ENCODE measurements at places on chromosomes 5 and 9.

DNA sequence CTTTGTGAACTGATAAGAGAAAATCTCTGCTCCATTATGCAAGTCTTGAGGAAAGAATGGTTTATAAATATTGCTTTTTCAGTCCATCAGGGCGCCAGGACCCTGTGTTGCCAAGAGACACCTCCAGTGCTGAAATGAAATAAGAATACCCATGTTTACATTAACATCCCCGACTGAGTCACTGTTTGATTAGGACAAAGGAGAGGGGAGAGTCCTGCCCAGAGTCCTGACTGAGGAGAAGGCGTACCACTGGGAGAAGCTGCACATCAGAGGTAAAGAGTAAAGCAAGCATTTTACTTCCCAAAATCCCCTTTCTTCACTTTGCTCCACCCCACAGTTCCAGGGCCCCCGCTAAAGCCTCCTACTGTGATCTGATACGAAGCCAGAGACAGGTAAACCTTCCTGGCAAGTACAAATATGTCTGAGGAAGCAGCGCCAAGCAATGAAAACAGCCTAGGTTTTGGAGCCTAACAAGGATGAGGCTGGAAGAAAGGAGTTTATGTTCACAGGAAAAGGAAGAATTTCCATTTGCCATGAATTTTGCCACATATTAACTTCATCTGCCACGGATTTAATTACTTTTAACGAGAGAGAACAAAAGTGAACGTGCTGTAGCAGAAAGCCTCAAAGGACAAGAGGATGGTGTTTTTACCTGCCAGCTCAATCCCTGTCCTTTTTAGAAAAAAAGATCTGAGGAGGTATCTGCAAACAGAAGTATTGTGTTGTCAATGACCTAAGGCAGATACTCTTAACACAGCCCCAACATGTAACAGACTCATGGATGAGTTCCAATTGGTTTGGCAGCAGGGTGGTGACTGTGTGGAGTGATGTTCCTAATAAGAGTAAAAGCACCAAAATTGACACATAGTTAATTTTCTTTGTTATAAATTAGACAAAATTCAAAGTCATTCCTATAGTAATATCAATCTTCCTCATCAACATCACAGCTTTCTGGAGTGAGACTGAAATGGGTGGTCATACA is 209.4 kb upstream of the TLE4 start:
- DNase-seq: no peak

GRCh38 chr9:118644066-118644465 is 725.2 kb downstream of the BRINP1 start:
- DNase-seq: no peak

DNA sequence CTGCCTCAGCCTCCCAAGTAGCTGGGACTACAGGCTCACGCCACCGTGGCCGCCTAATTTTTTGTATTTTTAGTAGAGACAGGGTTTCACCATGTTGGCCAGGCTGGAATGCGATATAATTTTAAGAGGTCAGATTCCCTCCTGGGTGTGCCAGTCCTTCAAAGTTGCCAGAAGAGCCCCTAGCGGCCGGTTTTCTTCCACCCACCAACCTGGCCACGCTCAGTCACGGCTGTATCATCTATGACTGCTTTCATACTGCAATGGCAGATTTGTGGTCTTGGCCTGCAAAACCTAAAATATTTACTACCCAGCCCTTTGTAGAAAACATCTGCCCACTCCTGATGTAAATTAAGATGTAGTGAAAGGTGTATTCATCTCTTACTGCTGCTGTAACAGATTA is 117.5 kb upstream of the BASP1 start:
- DNase-seq: no peak

DNA sequence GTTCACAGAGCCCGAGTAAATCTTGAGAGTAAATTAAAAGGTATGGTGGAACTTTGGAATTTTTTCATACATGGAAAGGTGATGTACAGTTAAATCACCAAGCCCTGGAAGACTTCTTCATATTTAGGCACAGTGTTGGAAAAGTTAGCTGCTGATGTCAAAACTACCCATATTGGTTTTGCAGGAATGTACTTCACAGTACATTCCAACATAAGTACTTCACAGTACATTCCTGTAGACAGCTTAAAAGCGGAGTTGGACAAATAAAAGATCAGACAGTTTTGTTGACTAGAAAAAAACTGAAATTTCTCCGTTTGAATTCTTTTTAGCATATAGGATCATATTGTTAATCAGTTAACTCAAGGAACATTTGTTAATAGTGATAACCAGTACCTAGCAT is 1.8 kb downstream of the RANBP17 start:
- DNase-seq: no peak

- no peak for DNase-seq
Measured at GRCh38 chr9:137589441-137590122, 730 bp downstream of the ZMYND19 start.

- no peak for DNase-seq
Measured at GRCh38 chr5:110460837-110461236, 265.6 kb downstream of the TMEM232 start.

DNA sequence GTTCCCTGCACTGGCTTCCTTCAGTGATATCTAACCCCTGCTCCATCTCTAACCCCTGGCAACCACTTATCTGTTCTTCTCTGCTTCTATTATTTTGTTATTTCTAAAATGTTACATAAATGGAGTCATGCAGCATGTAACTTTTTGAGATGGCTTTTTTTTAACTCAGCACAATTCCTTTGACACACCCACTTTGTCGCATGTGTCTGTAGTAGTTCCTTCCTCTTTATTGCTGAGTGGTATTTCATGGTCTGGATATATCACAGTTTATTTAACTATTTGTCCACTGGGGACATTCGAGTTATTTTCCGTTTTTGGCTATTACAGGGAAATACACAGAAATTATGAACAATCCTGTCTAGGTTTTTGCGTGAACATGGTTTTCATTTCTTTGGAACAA is 200.2 kb downstream of the TRIO start:
- no peak for DNase-seq

DNA sequence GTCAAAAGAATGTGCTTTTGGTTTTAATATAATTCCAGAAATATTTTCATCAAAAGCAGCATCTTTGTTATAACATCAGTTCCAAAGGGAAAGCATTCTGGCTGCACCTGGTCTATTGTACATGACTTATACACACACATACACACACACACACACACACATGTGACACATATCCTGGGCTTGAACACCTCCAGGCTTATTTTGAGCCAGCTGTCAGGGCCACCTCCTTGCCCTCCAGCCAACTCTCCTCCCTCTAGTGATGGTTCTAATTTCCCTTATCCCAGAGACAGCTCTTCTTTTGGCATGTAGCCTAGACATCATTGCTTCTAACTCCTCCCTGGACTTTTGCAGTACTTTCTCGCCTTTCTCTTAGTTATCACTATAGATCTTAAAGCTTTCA is 115.0 kb downstream of the PIK3R1 start:
- no peak for DNase-seq

GRCh38 chr5:132009706-132010405 is 1.6 kb downstream of the ACSL6 start:
- DNase-seq: no peak

DNA sequence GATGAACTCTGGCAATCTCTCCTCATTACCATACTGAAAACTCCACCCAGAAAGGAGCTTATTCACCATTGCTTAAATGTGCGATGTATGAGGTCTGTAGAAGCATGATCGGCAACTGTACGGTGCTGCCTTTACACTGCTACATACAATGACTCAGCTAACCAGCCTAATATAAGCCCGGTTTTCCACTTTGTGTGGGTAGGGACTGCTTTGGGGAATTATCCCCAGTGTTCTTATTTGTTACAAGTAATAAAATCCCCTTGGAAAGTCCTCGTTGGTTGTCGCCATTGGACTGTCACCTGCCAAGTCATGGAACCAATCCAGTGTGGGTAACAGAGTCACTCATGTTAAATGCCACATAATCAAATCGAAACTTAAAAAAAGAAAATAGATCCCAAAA is 23.5 kb upstream of the TENT2 start:
- no peak for DNase-seq

DNA sequence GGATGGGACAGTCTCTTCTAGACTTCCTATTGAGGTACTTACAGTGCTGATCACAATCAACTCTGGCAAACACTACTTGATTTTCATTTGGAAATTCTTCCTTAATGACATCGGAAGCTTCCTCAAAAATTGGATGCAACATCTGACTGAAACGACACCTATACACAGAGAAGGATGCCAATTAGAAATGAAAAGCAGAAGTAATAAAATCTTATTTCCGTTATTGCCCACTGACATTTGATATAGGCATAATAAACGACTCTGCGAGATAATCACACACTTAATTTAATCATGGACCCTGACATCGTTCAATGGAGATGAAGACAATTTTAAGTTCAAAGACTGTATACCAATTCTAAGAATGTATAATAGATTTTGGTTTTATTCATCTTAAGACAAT is 46.4 kb downstream of the ERP44 start:
- DNase-seq: no peak

DNA sequence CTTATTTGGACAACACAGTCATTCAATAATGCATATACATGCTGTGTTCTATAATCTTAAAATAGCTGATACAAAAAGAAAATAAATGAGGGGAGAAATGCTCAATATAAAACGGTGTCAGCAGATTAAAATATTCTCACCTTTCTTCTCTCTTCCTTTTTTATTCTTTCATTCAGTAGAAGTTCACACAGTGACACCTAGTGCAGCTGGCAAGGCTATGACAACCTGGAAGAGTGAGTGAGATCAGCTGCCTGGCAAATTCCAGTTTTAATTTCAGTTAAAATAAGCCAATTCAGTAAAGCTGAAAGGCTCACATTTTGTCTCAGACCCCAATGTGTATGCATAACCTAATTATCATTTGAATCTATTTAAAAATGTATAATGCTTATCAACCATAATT is 150.3 kb downstream of the RASEF start:
- no peak for DNase-seq

GRCh38 chr9:135463140-135463539 is 16.4 kb upstream of the PPP1R26 start:
- no peak for DNase-seq
